AG08395 (cell line): ENCODE measurements at places on chromosomes 16 and 17.

DNA sequence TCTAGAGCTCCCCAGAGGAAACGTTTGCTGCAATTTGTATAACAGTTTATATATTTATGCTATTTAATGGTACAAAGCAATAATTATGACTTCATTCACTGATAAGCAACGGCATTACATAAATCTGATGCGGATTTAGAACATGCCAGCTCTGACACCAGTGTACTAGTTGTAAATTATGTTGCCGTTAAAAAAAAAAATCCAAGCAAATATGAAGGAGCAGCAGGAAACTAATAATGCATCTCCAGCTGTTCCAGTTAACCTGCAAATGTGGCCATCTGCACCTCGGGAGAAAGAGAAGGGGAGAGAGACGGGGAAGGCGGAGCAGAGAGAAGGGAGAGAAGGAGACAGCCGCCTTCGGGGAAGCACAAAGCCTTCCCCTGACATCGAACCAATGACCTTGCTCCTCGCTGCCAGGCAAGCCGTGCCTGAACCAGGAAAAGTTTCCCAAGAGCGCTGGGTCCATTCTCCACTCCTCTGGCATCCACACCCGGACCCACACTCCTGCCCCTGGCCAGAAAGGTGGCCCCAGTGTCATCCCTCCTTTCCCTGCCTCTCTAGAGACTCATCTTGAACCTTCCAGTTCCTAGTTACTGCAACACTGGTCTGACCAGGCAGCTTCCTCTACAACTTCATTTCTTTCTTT, 174.8 kb downstream of the C16orf78 start:
- no peak for DNase-seq

- peak; percentile 0 for DNase-seq
Measured at GRCh38 chr17:36944553-36944952, 4.2 kb upstream of the AATF start.

DNA sequence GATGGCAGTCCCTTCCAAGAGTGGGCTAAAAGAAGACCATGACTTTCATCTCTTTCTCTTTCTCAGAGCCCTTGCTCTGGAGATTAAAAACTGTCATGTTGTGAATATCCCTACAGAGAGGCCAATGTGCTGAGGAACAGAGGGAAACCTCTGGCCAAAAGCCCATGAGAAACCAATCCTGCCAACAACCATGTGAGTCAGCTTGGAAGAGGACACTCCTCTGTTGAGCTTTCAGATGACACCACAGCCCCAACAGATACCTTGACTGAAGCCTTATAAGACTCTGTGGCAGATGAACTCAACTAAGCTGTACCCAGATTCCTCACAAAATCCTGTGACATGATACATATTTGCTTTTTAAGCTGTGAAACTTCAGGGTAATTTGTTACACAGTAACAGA, 19.6 kb downstream of the CPPED1 start:
- no peak for DNase-seq

GRCh38 chr16:2252806-2253148, 1.4 kb upstream of the ECI1 start:
- no peak for DNase-seq

DNA sequence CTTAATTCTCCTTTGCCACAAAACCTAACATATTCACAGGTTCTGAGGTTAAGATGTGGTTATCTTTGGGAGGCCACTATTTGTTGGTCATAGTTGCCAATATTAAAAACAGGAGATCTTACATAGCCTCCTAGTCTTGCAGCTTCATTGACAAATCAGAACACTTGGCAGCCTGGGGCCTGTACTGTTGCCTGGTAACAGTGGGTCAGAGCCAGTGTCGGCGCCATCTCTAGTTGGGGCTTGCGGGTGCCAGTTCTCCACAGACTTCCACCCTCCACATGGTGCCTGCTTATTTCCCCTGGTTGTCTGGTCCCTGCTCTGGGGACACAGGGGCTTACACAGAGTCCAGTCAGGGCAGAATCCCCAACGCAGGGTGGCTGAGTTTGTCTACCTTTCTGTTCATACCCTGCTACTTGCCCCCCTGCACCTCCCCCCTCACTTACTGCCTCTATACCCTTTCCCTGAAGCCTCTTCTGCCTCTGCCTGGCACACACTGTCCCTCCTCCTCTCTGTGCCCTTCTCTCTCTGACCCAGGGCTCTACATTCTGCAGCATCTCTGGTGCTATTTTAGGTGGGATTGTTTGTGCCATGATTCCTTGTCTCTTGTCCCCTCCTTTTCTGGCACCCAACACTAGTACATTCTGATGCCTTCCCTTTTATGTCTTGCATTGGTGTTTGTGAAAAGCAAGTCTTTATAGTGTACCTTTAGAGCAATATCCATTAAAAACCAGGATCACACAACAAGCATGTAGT, 13.4 kb downstream of the EPN2 start:
- DNase-seq: no peak

GRCh38 chr17:322006-322780, 30.4 kb downstream of the RPH3AL start:
- no peak for DNase-seq

GRCh38 chr17:78005452-78006171, 47.1 kb downstream of the TNRC6C start:
- no peak for DNase-seq

GRCh38 chr17:78390241-78391050, 12.0 kb downstream of the PGS1 start:
- peak; percentile 91 for DNase-seq

DNA sequence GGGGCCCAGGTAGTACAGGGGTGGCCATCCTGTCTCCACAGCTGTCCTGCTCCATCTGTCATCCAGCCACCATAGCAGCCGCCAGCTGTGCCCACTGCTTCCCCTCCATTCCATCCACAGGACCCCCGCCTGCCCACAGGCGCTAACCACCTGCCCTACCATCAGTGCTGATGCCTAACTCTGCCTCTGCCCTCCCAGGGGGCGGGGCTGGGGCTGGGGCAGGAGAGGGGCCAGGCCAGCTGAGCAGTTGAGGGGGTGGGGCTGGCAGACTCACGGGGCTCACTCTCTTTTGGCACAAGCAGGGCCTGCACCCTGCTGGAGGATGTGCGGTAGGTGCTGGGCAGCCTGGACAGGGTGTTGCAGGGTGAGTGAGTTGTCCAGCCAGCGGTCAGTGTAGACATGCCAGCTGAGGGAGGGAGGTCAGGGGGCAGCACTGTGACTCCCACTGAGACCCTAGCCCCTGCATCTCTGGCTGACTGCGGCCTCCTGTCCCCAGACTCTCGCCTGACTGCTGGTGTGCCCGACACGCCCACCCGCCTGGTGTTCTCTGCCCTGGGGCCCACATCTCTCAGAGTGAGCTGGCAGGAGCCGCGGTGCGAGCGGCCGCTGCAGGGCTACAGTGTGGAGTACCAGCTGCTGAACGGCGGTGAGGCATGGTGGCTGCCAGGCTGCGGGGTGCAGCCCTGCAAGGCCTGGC, 9.6 kb downstream of the GALK1 start:
- DNase-seq: no peak

DNA sequence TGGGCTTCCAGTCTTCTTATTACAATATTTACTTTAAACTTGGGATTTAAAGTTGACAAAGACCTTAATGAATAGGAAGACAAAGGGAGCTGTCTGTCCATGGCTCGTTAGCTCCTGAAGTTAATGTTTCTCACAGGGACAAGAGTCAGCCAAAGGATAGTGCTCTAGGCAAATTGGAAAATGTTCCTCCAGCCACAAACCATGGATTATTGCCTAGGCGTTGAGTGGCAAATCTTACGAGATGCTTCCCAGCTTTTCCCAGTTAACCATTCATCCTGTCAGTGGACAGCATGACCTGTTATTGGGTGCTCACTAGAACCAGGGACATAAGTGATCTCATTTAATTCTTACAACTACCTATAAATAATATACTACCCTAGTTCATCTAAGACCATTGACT, 3.6 kb downstream of the TEX2 start:
- DNase-seq: no peak

DNA sequence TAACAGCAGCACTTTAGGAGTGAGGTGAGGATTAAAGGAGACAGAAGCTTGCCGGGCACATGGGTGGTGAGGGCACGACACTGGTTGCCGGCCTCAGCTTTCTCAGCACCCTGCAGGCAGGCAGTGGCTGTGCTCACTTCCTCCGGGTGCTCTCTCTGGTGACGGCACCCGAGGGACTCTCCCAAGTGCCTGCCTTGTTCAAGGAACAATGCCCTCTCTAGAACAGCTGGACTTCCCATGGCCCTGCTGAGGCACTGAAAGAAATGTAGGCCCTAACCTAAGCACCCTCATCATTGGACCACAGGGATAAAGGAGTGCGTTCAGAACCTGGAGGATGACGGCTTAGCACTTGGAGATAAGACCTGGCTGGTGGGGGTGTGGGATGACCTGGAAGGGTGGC, 72.7 kb downstream of the N4BP1 start:
- DNase-seq: no peak

- DNase-seq: no peak
Measured at GRCh38 chr17:70089513-70090148, 14.6 kb downstream of the KCNJ16 start.

GRCh38 chr17:48215583-48216139, 108.1 kb downstream of the SNX11 start:
- peak; percentile 77 for DNase-seq

GRCh38 chr17:39927929-39928857, 661 bp downstream of the LRRC3C start:
- no peak for DNase-seq

- DNase-seq: peak; percentile 73
Measured at GRCh38 chr17:63446753-63447470, 806 bp upstream of the CYB561 start.

DNA sequence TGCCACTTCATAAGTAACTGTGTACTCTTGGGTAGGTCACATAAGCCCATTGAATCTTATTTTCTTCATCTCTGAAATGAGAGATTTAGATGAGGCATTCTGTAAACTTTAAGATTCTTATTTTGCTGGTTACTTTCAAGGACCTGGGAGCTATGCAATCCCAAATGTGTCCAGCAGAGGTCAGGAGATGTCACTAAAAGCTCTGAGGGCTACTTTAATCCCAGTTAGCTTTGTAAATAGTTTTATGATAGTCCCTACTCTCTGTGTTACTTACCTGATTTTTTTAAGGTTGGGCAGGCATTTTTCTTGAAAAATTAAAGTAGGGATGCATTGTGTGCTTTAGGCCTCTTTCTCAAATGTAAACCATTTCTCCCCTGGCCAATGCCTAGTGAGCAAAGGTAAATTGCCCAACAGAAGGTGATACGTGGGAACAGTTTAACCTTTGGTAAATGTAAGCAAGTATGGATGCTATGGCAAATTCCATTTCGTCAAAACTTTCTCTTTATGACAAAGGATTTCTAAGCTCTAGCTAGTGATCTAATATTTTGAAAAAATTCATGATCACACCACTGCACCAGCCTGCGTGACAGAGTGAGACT, 57.1 kb upstream of the WSB1 start:
- peak; percentile 68 for DNase-seq

- no peak for DNase-seq
Measured at GRCh38 chr16:30086291-30087140, 5.2 kb downstream of the TBX6 start.

DNA sequence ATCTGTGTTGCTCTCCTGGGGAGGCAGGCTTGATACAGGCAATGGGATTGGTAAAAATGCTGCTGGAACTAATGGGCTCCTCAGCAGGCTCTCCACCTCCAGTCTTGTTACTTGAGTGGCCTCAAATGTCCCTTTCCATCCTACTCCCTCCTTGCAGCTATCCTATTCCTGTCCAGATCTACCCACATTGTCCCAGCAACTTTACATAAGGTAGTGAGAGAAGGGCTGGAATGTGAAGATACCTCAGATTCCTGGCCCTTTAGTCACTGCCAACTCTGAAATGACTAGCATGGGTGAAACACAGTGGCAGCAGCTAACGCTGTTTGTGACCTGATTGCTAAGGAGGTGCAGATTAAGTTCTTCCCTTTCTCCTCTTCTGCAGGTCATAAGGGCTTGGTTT, 210.1 kb upstream of the HS3ST4 start:
- DNase-seq: no peak

DNA sequence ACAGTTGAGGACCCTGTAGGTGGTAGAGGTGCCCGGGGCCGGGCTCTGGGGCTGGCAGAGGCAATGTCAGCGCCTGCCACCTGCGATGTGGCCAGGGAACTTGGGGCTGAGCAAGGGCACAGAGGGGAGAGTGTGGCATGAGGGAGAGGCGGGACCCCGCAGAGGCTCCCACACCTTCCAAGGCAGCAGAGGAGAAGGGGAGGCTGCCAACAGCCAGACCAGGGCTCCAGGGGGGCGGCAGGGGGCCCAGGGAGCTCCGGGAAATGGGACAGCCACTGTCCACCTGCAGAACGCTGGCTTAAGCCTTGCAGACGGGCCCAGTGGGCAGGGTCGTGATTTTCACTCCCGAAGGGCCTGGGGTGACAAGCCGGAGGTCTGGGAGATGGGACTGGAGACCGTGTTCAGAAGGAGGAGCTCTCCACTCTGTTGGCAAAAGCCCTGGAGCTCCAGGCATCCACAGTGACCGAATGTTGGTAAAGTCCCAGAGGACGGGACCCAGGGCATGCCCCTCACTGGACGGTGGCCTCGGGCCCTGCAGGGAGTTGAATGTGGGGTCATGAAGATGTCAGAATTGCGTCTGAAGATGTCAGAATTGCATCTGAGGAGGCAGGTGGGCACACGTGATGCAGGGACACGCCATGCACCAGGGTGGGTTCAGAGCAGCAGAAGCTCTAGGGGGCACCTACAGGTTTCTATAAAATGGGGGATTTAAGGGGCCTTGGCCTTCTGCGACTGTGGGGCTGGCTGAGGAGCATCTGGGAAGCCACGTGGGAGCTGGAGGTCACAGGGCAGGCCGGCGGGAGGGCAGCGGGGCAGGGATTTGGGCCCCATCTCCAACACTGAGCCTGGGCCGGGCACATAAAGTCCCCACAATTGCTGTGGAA, 18.6 kb downstream of the CD7 start:
- DNase-seq: no peak

- peak; percentile 21 for DNase-seq
Measured at GRCh38 chr17:72466199-72466598, 345.4 kb downstream of the SOX9 start.

DNA sequence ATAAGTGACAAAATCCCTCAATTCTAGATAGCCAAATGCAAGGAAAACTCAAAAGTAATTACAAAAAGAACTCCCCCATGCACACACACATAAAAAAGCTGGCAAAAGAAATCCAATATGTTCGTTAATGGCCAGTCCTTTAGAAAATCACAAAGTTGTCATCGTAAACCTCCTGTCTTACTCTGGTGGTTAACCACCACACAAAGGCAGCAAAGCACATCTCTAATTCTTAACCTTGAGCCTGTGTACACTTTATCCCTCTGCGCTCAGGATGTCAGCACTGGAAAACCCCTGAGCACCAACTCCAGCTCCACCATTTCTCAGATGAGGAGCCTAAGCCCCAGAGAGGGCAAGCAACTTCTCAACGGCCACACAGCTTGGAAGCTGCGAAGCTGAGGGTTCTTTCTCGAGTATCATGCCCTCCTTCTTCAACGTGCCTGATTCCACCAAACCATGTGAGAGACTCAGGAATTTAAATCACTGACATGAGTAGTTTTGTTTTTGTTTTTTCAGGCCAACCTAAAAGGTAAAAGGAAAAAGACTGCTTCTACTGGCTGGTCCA, 72.5 kb downstream of the C16orf95 start:
- no peak for DNase-seq

- DNase-seq: no peak
Measured at GRCh38 chr17:64061178-64061898, 40.9 kb upstream of the ICAM2 start.
